Fibroblast of gingiva (primary cell): ENCODE measurements at places on chromosomes 12 and 14.

GRCh38 chr14:49033131-49033530, 553.0 kb downstream of the RPS29 start:
- no peak for DNase-seq

DNA sequence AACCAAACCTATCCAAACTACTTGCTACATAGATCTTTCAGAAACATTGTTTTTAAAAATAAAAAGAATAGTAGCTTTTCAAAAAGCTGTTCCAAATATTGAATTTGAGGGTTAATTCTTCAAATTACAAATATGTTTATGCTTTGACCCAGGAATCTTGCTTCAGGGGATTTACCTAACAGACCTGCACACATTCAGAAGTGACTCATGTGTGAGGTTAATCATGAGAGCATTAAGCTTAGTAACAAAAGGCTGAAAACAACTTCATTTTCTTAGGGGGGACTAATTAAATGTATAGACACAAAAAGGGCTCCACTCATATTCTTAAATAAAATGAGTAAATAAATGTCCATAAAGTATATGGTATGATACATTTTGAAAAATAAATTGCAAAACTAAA, 672.4 kb upstream of the FLRT2 start:
- no peak for DNase-seq

DNA sequence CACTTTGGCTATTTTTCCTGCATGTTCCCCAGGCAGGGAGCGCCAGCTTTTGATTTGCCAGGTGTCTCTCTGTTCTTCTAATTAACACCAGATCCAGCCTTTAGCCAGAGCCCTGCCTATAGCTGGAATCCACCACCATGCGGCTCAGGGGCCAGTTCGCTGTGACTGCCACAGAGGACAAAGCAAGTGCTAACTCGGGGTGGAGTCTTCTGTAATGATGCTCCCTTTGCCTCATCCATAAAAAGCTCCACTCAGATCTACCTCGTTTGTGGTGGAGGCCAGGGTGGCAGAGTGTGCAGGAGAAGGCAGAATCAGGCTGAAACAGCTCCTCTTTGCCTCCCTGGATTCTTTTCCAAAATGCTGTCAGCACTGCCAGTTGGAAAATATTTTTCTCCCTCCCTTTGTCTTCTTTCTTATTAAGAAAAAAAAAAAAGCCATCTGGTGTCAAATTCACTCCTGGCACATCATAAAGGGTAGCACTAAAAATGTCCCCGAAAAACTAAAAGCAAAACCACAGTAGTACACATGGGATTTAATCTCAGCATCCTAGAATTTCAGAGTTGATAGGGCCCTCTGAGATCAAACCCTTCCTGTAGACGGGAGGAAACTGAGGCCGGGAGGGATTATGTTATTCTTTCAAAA, 18.0 kb upstream of the CTDSP2 start:
- DNase-seq = peak; percentile 67

GRCh38 chr14:93083917-93084316, 31.8 kb downstream of the ITPK1 start:
- DNase-seq = no peak

DNA sequence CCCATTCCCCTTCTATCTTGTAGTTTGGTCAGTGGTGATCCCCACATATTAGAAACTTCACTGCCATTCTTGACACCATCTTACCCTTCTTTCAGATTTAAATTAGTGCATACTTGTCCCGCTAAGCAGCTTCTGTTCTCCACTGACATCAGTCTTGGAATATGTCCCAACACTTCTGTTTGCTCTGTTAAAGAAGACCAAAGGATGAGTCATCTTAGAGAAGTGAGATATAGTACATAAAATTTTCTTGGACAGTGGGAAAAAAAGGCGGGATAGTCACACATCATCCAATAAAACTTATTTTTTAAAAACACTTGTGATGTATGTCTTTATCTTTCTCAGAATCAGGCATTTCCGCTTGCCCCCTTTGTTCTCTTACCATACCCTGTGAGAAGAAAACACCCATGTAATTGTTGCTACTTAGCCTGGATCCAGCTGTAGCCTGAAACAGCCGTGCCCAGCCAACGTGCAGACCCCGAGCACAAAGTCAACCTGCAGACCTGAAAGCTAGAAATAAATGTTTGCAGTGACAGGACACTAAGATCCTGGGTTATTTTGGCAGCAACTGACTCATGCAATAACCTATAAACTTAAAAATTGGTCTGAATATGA, 100.1 kb upstream of the PDE3A start:
- DNase-seq = no peak

DNA sequence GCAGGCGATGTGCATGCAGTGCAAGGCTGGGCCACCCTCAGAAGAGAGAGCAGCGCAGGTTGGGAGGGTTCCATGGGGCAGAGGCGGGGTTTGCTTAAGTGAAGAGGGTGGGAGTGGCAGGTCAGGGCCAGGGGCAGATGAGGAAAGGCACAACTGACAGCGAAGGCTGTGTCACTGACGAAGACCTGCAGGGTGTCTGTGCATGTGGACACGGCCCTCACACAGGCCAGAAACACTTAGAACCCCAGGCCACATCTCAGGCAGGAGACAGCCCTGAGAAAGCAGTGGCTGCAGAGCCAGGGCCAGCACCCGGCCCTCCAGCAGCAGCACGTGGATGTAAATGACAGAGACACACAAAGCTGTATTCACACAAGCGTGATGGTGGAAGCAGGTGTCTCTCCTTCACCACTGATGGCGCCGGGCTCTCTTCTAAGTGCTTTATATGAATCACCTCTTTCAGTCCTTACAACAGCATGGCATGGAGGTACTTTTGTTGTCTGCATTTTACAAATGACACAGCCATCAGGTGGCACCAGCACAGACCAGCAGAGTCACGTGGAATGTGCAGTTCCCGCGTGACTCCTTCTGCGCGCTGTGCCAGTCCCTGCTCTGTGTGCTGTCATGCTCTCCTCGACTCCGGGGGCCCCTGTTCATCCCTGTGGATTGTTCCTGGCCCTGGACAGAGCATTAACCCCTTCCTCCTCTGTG, 54.6 kb downstream of the TSPAN11 start:
- no peak for DNase-seq

- no peak for DNase-seq
Measured at GRCh38 chr12:56126732-56127239, 1.3 kb upstream of the ESYT1 start.

DNA sequence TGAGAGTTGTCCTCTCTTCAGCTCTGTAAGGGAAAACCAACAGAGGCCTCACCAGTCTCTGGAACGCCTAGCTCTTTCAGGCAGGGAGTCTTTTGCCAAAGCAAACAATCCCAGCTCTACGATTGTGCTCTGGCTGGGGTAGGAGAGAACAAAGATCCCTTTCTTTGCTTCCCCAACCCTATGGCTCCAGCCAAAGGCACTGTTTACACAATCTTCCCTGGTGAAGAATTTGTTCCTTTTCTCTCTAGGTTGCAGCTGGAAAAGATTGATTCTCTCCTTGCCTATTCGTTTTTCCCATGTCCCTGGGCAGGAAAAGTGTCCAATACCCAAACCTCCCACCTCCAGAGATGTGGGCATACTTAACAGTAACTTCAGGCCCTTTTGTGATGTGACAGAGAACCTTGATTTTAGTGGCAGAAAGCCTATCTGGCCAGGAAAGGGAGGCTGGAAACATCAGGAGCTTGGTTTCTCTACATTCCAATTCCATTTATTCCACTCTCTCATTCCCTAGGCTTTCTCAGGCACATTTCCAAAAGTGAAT, 16.8 kb downstream of the ATP5MC2 start:
- peak; percentile 90 for DNase-seq

GRCh38 chr12:85775091-85775490, 61.1 kb downstream of the RASSF9 start:
- DNase-seq = no peak

DNA sequence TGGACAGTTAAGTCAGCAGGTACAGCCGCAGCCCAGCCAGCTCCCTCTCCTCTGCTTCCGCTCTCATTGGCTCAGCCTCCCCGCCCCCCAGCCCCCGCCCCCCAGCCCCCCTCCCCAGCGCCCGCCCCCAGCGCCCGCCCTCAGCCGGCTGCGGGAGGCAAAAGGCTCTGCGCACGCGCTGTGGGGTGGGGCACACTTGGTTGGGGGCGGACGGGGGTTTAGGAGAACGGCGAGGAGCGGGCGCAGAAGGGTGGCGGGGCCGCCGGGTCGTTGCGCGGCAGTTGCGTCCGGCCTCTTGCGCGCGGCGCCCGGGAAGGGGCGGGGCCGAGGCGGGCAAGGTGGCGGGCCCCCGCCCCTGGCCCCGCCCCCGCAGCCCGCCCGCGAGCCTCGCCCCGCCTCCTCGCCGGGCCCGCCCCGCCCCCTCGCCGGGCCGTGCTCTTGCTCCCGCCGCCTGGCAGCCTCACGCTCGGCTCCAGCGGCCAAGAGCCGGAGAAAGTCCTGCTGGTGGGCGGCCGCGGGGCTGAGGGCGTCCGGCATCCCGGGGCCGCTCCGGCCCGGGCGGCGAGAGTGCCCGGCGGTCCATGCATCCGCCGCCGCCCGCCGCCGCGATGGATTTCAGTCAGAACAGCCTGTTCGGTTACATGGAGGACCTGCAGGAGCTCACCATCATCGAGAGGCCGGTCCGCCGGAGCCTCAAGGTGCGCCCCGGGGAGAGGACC, at the start of gene PPP4R4:
Gene PPP4R4 (plus strand): TSS at position 438 of the 719 bp plus-strand sequence. CDS start 144 bp downstream, at position 582.
- DNase-seq = peak; percentile 84

DNA sequence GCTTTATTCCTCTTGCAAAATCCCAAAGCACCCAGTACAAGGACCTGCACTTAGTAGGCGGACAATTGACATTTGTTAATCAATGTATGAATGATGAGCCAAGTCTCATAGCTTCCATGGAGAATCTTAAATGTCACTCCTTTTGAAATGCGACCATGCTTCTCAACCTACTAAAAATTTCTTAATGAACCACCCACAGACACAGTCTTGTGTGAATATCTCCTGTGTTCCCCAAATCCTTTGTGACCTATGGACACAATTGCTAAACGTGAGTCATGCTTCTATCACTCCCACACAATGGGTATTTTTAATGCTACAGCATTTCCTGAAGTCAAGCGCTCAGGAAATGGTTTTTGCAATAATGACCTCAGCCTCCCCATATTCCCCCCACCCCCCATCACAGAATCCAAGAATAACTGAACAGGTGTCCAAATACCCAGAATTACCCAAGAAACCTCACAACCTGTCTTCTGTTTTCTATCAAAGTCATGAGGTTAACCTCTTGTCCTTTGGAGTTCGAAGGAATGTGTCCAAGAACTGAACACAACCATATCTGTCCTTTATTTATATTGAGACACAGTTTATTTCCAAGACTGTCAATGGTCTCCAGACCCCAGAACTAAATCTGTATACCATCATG, 163.6 kb upstream of the PLEKHG7 start:
- DNase-seq = peak; percentile 51

DNA sequence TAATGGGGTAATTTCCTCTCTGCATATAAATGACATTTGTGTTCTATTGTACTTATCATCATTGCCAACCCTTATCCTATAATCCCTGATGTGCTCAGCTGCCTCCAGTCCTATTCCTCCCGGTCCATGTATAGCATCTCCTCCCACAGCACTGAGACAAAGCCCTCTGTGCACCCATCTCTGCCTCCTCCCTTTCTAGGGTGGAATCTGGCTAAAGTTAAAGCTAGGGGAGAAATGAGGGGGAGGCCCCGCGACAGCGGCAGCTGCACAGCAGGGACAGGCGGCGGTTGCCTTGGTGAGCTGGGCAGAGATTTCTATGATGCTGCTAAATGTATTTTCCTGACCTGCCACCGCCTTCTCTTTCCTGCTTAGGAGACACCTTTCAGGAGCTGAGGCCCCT, 12.8 kb upstream of the ZDHHC22 start:
- no peak for DNase-seq

- DNase-seq = no peak
Measured at GRCh38 chr12:15829255-15829654, 40.1 kb upstream of the EPS8 start.

- no peak for DNase-seq
Measured at GRCh38 chr12:26077915-26078702, 46.7 kb downstream of the BHLHE41 start.

GRCh38 chr14:76081642-76082041, 70.1 kb upstream of the GPATCH2L start:
- no peak for DNase-seq

- DNase-seq = no peak
Measured at GRCh38 chr12:24797901-24798300, 151.0 kb downstream of the BCAT1 start.

- DNase-seq = peak; percentile 61
Measured at GRCh38 chr12:6407236-6407954, 23.4 kb downstream of the LTBR start.

- DNase-seq = no peak
Measured at GRCh38 chr14:82565825-82566224, 1032.2 kb upstream of the SEL1L start.

GRCh38 chr14:24483604-24484252, 24.3 kb downstream of the CMA1 start:
- DNase-seq = no peak
